ENCODE measurements at places on chromosomes 2 and 18.

GRCh38 chr2:223537651-223538601 lies 64.2 kb downstream of the SCG2 start:
- no peak for DNase-seq

GRCh38 chr2:5479265-5479928 lies 212.8 kb upstream of the SOX11 start:
- DNase-seq = peak; percentile 60

- no peak for DNase-seq
Observed at GRCh38 chr2:143499061-143499460, 369.8 kb downstream of the ARHGAP15 start.

GRCh38 chr2:119586085-119586484 lies 41.8 kb downstream of the CFAP221 start:
- DNase-seq = peak; percentile 2

DNA sequence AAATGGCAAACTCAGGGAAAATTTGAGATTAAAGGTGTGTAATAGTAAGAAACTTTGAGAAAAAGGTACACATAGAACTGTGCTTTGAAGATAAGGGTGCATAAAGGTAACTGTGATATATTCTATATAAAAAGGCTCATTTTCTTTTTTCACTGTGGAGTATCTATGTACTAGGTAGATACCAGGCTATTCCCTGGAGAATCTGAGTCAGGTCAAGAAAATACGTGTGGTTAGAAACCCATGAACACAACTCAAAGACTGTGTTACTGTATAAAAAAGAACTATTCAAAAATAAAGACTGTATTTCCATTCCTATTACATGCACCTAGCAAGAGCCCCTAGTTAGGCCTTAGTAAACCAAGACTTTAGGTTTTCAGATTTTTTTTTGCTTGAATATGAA lies 100.1 kb upstream of the GRB14 start:
- DNase-seq = no peak

- no peak for DNase-seq
Observed at GRCh38 chr2:108128249-108128648, 111.5 kb upstream of the SULT1C3 start.

GRCh38 chr18:37402735-37403099 lies 162.9 kb downstream of the CELF4 start:
- DNase-seq = no peak

DNA sequence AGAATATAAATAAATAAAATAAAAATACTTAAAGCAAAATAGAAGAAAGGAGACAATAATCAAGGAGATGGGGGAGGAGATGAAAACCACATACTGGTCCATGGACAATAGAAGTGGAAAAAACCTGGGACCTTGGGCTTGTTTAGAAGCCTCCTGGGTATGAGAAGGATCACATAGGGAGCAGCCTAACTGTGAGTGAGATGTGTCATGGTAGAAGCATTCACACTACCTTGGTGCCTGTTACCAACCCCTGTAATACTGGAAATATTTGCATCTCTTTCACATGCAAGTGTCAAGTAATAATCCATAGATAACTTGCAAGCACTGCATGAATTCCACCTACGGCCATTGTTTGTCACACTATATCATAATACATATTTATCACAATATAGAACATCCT lies 23.2 kb upstream of the RNF103 start:
- DNase-seq = no peak

- DNase-seq = no peak
Observed at GRCh38 chr2:225779829-225780228, 380.3 kb downstream of the NYAP2 start.

GRCh38 chr18:52160636-52161035 lies 179.4 kb upstream of the DCC start:
- DNase-seq = peak; percentile 86

- DNase-seq = no peak
Observed at GRCh38 chr2:160209516-160209856, 9.4 kb upstream of the ITGB6 start.

DNA sequence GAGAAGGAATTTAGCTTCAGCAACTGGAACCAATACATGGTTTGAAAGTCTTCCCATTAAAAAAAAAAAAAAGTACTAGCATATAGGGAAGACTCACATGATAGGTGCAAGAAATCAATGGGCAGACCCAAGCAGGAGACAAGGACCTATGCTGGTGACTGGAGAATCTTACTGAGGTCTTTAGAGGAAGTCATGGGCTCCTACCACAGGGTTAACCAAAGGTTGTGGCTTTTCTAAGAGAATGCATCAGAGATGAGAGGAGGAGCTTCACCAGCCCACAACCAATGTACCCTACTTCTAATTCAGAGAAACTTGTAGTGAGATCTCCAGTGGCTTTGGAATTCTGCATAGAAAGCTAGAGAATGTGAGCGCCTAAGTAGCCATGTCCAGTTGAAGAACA lies 207.4 kb downstream of the NCKAP5 start:
- no peak for DNase-seq

DNA sequence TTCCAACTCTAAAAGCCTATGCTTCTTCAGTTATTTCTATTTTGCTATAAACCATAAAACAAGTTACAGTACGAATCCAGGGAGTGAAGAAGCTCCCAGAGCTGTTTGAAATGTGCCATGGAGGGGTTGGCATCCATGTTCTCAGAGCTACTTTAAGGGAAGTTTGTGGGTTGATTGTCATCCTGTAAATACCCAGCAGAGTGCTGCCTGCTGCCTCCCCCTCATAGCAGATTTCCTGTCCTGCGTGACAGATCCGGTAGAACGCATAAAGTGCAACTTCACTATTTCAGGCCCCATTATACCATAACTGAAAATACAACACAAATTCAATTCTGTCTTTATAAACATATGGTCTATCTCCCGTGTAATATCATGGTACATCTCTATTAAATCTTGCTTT lies 114.4 kb downstream of the CTNNA2 start:
- DNase-seq = no peak

GRCh38 chr2:141522702-141523101 lies 608.1 kb downstream of the LRP1B start:
- no peak for DNase-seq
